Fibroblast of lung (primary cell): ENCODE measurements at places on chromosomes 7 and 10. TPM values are rescaled to one million over a fixed set of nuclear protein-coding genes. Genes with fewer than 3 reads are reported as not detected.
A peak's percentile ranks its signal among the peaks of the same experiment; 100 is the strongest.

DNA sequence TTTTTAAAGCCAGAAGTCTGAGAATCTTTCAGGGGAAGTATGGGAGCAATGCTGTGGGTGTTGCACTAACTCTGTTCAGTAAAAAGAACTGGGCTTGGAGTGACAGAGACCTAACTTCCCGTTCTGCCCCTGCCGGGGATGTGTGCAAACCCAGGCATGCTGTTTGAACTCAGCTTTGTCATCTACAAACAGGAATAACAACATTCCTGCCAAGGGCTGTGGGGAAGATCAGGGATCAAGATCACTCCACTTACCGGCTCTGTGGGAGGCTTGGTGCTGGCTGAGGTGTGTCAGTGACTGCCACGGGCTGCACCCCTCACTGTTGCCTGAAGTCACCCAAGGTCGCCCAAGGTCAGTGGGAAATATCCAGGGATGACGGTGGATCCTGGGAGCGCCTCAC, 23.1 kb upstream of the DRGX start:
- H3K4me1 ChIP-seq: no peaks in the 10 kb centered on the region

DNA sequence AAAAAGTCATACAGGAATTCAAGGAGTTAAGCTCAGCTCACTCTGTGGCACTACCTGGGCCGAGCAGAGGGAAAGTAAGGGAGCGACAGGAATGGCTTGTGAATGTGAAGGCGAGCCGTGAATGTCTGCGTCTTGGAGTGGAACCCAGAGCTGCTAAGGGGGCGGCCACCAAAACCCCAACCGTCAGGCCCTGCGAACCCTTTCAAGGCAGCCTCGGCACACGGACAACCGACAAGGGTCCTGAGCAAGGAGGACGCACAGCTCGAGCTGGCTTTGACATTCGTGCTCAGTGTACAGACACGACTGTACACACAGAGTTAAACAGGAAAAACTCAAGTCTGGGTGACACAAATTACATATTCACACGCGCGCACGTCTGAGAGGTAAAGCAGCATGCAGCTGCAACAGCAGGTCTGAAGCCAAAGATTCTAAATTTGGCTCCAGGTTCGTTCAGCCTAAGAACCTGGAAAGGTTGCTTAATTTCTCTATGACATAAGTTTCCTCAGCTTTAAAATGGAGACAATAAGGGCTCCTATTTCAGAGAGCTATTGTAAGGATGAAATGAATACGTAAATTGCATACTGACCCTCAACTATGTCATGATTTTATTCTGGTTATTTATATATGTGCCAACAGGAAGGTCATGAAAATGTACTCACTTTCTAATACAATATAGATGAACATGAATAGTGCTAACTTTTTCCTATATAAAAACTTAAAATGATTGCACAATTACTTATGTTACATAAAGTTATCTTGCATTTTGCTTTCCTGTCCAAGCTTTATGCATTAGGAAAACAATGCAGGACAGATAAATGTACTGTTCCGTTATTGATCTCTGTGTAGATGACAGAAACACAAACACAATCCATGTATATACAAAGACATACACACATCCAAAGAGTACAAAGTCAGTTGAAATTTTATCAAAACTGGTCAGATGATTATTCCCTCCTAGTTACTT, 192.9 kb downstream of the ZMYND11 start:
- peaks cover 11% of the 10 kb centered on the region for H3K4me1 ChIP-seq
- H3K36me3 ChIP-seq: peaks cover 6% of the 10 kb centered on the region
- DNase-seq: peak; percentile 38
- no peaks in the 10 kb centered on the region for H3K27me3 ChIP-seq
- no peak overlapping the region for H3K27ac ChIP-seq

GRCh38 chr7:117250801-117251200, 72.1 kb downstream of the WNT2 start:
- peaks cover 2% of the 10 kb centered on the region for H3K4me1 ChIP-seq
- peak overlapping the region; percentile 53 for H3K27ac ChIP-seq
- no peaks in the 10 kb centered on the region for H3K36me3 ChIP-seq
- H3K27me3 ChIP-seq: no peaks in the 10 kb centered on the region
- DNase-seq: peak; percentile 75
- H3K4me3 ChIP-seq: no peak overlapping the region

- DNase-seq: no peak
- H3K36me3 ChIP-seq: no peaks in the 10 kb centered on the region
- no peaks in the 10 kb centered on the region for H3K4me1 ChIP-seq
- H3K4me3 ChIP-seq: no peak overlapping the region
These were observed 158.0 kb downstream of the CDH23 start for GRCh38 chr10:71554671-71555070.

- no peak for DNase-seq
- H3K4me3 ChIP-seq: no peak overlapping the region
- H3K36me3 ChIP-seq: no peaks in the 10 kb centered on the region
- no peak overlapping the region for H3K27ac ChIP-seq
These were observed 205.4 kb downstream of the FANK1 start for GRCh38 chr10:126101736-126102135.

GRCh38 chr7:99786726-99787335, 2.8 kb upstream of the CYP3A4 start:
- no peak overlapping the region for H3K4me3 ChIP-seq
- H3K27ac ChIP-seq: no peak overlapping the region
- H3K27me3 ChIP-seq: no peaks in the 10 kb centered on the region

- H3K4me1 ChIP-seq: peaks cover 6% of the 10 kb centered on the region
- H3K36me3 ChIP-seq: no peaks in the 10 kb centered on the region
- H3K27me3 ChIP-seq: no peaks in the 10 kb centered on the region
These were observed 105.5 kb upstream of the AKR1E2 start for GRCh38 chr10:4720463-4720862.

DNA sequence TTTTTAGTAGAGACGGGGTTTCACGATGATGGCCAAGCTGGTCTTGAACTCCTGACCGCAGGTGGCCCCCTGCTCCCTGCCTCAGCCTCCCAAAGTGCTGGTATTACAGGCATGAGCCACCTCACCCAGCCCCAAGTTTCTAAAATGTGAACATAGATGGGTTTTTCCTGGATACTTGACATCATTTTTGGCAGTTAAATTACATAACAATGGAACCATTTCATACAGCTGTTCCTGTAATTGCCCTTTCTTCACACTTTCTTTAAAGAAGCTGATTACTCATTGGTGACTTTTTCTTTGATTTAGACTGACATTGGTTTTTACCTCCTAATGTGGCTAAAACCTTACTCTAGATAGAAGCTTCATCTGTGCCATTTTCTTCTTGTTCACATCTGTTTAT, 5.9 kb downstream of the ZKSCAN1 start:
- no peak overlapping the region for H3K27ac ChIP-seq
- peaks cover 2% of the 10 kb centered on the region for H3K4me1 ChIP-seq
- H3K27me3 ChIP-seq: no peaks in the 10 kb centered on the region
- peaks cover 15% of the 10 kb centered on the region for H3K36me3 ChIP-seq
- no peak for DNase-seq

DNA sequence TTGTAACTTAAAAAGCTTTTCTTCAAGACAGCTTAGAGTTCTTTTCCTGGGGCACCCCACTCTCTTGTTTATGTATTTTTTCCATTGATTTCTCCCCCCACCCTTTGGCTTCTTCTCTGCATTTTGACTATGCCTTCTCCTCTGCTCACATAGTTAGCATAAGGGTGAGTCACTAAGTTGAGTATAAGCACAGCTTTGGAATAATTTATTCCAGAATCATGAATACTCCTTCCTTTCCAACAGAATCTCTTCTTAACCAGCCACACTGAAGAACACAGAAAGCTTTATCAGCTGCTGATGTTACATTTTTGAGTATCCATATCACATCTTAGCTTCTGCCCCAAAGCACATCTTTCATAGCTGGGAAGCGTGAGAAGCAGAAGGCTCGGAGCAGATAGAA, 449.5 kb upstream of the MKI67 start:
- no peaks in the 10 kb centered on the region for H3K27me3 ChIP-seq
- H3K27ac ChIP-seq: no peak overlapping the region
- H3K36me3 ChIP-seq: no peaks in the 10 kb centered on the region

GRCh38 chr10:75070961-75071428, 40.5 kb upstream of the SAMD8 start:
- no peak overlapping the region for H3K27ac ChIP-seq
- H3K4me1 ChIP-seq: no peaks in the 10 kb centered on the region
- H3K36me3 ChIP-seq: no peaks in the 10 kb centered on the region
- peak; percentile 20 for DNase-seq
- no peaks in the 10 kb centered on the region for H3K27me3 ChIP-seq

DNA sequence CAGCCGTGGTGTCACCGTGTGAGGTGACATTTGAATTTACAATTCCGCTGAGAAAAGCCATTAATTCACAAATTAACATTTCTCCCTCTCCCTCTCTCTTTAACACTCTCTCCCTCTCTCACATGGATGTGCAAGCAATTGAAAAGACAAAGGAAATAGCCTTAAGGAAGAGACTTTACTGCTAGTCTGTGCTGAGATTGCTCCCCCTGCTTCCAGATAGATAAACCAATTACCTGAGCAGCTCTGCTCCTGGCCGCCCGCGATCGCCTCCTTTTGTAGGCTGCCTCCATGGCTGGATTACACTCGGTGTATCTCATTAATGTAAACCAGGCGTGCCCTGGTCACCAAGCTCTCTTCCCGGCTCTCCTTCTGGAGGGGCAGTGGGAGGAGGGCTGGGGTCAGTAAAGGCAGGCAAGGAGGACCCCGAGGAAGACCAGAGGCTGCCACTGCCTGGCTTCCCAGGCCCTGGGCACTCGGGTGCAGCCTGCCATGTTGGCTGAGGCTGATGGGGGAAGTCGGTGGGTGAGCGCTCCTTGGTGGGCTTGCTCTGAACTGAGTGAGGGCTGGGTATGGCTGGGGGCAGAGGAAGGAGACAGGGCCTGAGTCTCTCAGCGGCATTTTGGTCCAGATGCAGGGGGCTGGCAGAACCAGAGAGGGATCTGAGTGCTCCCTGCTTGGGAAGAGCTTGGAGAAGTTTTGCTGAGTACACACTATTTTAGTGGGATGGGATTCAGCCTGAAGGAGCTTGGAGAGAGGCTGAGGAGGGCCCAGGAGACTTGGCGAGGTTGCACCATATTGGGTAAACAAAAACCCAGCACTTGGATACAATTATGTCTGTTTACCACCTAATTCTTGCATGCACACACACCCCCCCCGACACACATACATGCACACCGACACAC, 42.9 kb downstream of the PAX2 start:
- no peak for DNase-seq
- H3K4me3 ChIP-seq: no peak overlapping the region
- no peaks in the 10 kb centered on the region for H3K36me3 ChIP-seq
- H3K4me1 ChIP-seq: no peaks in the 10 kb centered on the region

GRCh38 chr10:68560943-68561864, 1.1 kb downstream of the TET1 start:
- H3K27ac ChIP-seq: peak overlapping the region; percentile 50
- H3K27me3 ChIP-seq: no peaks in the 10 kb centered on the region
- no peaks in the 10 kb centered on the region for H3K36me3 ChIP-seq
- peak overlapping the region; percentile 80 for H3K4me3 ChIP-seq

DNA sequence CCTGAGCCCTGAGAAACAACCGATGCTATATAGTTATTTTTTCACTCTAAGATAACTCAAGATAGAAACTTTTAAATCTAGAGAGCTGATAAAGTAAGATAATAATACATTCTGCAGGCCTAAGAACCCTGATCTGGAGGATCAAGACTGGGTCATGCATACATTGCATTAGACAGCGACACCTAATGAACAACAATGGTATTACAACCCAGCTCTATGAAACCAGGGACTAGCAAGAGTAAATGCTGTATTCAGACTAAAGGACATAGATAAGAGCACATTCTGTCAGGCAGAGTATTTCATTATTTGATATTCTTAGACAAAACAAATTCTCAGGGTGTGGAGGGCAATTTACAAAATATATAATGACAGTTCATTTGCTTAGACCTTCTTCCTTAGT, 148.6 kb downstream of the GRK5 start:
- H3K27me3 ChIP-seq: no peaks in the 10 kb centered on the region
- no peak for DNase-seq
- H3K36me3 ChIP-seq: no peaks in the 10 kb centered on the region
- H3K4me3 ChIP-seq: no peak overlapping the region
- no peak overlapping the region for H3K27ac ChIP-seq

DNA sequence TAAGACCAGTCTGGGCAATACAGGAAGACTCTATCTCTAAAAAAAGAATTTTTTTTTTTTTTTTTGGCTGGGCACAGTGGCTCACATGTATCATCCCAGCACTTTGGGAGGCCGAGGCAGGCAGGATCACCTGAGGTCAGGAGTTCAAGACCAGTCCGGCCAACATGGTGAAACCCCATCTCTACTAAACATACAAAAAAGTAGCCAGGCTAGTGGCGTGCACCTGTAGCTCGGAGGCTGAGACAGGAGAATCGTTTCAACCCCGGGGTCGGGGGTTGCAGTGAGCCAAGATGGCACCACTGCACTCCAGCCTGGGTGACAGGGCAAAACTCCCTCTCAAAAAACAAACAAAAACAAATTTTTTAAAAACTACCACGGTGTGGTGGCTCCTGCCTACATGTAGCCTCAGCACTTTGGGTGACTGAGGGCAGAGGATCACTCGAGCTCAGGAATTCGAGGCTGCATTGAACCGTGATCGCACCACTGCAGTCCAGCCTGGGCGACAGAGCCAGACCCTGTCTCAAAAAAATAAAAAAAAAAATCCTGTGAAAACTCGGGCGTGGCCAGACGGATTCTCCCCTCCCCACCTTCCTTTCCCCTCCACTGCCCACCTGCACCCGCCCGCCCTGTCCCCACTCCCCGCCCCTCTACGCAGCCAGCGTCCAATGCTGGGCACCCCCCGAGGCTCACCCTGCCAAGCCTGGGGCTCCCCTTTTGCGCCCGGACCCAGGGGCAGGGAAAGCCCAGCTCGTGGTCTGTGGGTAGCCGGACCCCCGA, 745 bp upstream of the ORAI2 start:
- H3K36me3 ChIP-seq: no peaks in the 10 kb centered on the region
- H3K4me1 ChIP-seq: peaks cover 5% of the 10 kb centered on the region
- no peak for DNase-seq
- H3K4me3 ChIP-seq: peak overlapping the region; percentile 35
- no peaks in the 10 kb centered on the region for H3K27me3 ChIP-seq

DNA sequence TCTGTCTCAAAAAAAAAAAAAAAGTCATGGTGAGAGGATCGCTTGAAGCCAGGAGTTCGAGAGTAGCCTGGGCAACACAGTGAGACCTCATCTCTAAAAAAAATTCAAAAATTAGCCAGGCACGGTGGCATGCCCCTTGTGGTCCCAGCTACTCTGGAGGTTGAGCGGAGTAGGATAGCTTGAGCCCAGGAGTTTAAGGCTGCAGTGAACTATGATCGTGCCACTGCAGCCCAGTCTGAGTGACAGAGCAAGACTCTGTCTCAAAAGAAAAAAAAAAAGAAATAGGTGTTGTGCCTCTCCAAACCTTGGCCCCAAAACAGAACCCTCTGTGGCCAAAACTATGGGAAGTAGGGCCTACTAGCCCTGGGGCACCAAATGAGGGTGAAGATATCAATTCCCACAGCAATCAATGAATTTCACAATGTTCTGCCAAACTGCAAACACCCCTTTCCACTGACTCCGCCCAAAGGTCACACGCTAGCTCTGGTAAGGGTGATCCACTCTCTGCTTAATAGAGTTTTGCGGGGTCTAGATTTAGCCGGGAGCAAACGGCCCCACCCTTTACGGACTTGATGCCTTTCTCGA, 16.9 kb downstream of the SSC4D start:
- no peaks in the 10 kb centered on the region for H3K27me3 ChIP-seq
- H3K27ac ChIP-seq: peak overlapping the region; percentile 70
- peaks cover 6% of the 10 kb centered on the region for H3K4me1 ChIP-seq
- no peaks in the 10 kb centered on the region for H3K36me3 ChIP-seq
- no peak for DNase-seq

The POLR2J3 gene
- polyA plus RNA-seq: 29.3 and 42.5 TPM in 2 replicates

The ZNF467 gene
- polyA plus RNA-seq: 0.15 and 0.89 TPM in 2 replicates

The SNX10 gene
- polyA plus RNA-seq: 0.06 and 0.41 TPM in 2 replicates

The RPEL1 gene
- 0.09 and 0.18 TPM in 2 replicates for polyA plus RNA-seq

The STK31 gene
- polyA plus RNA-seq: 0.01 TPM in 1 of 2 replicates, not detected in the other

The FKBP6 gene
- polyA plus RNA-seq: not detected in 2 replicates
